NCI-H1417 treated with DMSO at 0.1 percent for 48 hours (cell line): ENCODE measurements at places on chromosomes 3 and 15.

DNA sequence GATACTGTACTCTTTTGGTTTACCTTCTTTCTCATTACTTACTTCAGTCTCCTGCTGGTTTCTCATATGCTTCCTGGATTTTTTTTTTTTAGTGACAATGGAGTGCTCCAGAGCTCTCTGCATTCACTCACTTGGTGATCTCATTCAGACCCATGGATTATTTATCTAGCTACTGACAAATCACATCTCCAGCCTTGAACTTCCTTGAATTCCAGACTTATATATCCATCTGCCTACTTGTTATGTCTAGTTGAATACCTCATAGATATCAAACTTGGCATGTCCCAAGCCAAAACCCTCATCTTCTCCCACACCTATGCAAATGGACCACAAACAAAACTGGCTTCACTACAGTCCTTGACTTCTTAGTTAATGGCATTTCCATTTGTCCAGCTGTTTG lies 234.7 kb upstream of the ZPLD1 start:
- DNase-seq = no peak

DNA sequence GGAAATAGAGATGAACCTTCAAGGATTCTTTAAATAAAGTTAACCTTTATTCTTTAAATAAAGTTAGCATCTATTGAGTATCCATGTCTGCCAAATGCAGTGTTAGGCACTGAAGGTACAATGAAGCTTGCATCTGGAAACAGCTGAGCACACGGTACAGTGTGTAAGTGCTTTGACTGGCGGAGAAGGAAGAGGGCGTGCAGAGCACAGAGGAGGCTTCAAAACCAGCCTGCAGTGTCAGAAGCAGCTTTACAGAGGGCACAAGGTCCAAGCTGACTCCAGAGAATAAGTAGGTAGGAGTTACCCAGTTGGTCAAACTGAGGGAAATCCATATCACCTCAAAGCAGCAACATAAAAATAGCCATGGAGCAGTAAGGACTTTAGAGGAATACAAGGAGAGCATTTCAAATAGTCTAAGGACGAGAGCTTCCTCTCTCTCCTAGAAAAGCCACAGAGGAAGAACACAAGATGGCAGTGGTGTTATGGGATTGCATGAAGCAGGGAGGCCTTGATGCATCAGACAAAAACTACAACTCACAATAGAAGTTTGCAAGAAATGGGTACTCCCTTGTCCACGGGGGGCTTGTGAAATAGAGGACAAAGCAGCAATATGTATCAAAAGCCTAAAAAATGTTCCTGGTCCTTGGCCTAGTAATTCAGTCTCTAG lies 60.3 kb upstream of the PPP2R3A start:
- no peak for DNase-seq

DNA sequence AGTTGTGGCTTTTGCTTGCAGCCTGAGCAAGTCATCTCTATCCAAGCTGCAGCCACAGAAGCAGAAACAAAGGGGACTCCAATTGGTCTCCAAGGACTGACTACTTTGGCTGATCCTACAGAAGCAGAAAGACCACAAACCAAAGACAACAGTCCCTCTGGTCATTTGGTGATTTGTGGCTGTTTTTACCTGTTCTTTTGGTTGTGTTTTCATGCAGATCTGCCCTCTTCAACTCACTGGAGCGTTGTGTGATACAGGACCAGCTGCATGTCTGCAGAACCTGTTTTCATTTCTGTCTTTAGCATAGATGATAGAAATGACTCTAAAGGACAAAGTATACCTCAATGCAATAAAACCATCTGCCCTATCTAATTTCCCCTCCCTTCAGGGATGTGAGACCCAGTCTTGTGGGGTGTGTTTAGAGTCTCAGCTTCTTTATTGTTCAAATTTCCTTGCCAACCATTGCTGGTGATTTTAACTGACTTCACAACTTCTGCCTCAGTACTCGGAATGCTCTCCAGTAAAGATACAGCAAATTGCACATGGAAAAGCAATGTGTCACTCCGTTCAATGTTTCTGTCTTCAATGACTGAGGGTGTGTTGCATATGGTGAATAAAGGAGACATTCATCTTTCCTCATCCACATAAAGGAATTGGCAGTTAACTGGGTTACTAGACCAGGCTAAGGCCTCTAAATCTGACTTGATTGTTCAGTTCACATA lies 48.9 kb upstream of the SLC7A14 start:
- DNase-seq = no peak

GRCh38 chr15:56227306-56227705 lies 16.4 kb downstream of the RFX7 start:
- no peak for DNase-seq

- DNase-seq = no peak
Measured at GRCh38 chr3:186151077-186151971, 42.4 kb upstream of the ETV5 start.

DNA sequence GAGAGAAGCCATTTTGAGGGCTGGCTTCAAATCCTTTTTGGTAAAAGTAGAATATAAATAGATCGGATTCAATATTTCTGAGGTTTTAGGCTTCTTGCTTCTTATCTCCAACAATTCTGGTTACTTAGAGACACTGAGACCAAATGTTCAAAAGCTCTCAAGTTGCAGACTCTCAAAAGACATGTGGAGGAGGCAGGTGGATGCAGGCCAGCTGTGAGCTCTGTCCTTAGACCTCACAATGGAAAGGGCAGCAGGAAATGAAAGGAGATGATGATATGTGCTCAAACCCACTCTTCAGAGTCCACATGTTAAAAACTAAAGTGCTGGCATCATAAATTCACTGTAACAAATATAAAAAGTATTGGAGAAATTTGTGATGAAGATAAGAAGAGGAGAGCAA lies 424.9 kb upstream of the ALCAM start:
- no peak for DNase-seq

GRCh38 chr3:48655606-48656005 lies 7.1 kb downstream of the CELSR3 start:
- no peak for DNase-seq

DNA sequence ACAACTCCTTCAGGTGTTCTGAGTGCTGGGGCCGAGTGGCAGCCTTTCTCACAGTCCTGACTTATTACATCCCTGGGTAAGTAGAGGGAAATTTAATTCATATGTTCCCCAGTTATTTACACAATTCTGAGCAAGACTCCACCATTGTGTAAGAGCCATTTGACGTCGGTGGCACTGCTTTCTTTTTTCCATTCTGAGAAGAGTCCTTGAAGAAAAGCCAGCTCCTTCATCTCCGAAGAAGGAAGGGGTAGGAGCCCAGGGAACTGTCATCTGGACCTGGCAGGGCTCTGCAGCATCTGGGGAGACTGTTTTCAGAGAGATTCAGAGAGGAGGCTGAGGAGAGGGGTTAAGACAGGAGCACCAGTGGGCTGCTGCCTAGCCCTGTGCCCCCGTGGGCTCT lies 22.6 kb upstream of the MASP1 start:
- no peak for DNase-seq

GRCh38 chr3:64095802-64096201 lies 72.5 kb upstream of the PSMD6 start:
- no peak for DNase-seq

DNA sequence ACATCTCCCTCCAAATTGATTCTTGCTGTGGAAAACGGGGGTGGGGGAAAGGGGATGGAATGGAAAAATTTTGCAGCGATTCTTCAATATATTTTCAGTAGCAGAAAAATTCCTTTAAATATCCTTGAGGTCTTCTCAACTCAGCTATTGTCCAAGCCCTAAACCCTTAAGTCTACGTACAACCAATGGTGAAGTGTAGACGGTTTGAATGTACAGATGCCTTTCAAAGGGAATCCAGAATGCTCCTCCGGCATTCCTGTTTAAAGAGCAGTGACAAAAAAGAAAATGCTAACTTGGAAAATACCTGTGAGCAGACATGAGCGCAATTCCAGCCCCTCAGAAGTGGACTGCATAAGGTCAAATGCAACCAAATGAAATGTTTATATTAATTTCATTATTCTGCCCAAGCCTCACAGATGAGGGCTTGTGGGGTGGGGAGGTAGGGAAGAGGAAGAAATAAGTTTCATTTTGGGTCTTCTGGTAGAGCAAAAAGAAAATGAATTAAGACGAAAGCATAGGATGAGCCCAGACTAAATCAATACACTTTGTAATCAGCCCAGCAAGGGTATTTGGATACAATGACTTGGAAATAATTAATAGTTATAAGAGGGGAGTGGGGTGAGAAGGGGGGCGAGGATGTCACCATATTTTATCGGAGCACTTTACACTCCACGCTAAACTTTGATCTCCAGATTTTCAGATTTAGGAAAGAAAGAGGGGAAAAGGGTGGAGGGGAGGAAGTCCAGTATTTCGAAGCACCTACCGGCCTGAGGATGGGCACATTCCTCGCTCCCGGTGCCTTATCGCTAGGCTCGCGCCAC lies 2.7 kb downstream of the FOXP1 start:
- no peak for DNase-seq

- DNase-seq = no peak
Measured at GRCh38 chr15:45458746-45459403, 63.7 kb downstream of the SLC30A4 start.

DNA sequence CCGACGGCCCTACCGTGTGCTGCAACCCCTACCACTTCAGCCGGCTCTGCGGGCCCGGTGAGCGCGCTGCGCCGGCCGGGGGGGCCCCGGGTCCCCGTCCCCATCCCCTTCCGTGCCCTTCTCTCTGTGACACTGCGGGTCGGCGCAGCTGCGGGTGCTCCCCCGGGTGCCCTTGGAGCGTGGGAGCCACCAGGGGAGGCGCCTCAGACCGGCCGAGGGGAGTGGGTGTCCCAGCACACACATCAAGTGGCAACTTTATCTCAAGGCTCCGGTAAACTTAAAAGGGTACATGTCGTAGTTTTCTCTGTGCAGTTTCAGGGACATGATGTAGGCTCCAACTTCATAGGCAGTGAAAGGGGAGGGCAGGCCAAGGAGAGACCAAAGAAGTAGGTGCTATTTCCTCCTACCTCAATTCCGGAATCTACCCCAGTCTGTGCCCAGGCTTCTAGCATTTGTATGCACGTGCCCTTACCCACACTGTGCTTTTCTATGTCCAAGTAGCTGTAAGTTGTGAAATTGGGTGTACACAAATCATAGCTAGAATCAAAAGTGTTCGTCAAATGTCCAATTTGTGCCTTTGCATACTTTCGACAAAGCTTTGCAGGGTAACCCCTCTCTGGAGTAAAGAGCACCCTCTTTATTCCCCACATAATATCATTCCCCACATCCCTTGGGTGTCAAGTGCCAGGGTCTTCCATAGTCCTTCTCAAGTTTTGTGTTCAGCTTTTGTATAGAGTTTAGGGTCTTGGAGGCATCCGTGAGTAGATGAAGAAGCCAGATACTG lies 2.2 kb downstream of the SMAD6 start:
- DNase-seq = no peak

- DNase-seq = no peak
Measured at GRCh38 chr3:11643201-11643603, 513 bp downstream of the VGLL4 start.

GRCh38 chr3:77407441-77407840 lies 367.5 kb downstream of the ROBO2 start:
- DNase-seq = peak; percentile 42

DNA sequence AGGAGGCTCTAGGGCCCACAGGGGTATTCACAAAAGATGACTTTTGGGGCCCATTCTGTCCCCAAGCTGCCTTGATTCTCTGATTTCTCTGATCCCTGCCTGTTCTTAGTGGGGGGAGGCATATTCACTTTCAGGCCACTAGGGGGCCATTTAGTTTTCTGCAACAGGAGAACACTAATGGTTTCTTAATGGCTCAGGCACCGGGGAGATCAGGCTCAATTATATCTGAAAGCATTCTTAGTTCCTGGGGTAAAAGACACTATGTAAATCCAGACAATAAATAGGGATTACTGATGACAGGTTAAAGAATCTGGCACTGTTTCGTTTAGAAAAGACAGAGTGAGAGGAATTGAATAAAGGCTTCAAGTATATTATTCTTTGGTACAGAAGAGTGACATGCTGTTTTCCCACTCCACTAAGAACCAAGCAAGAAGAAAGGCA lies 2.5 kb upstream of the INAFM2 start:
- no peak for DNase-seq

- DNase-seq = no peak
Measured at GRCh38 chr15:76865548-76865991, 39.6 kb downstream of the SCAPER start.

DNA sequence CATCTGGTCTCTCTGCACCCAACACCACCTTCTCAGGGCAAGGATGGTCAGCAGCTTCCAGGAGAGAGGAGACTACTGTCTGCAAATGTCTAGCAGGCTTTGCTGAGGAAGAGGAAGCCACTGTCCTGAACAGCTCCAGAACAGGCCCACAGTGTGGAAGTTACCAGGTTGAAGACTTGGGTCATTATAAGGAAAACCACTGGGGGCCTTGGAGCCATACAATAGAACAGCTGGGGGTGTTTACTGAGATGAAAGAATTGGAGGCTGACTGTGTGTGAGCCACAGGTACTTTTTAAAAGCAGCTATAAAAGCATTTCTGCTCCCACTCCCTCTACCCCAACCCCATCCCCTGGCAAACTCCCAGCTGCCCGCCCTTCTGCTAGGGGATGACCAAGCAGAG lies 24.2 kb downstream of the SRGAP3 start:
- DNase-seq = no peak

DNA sequence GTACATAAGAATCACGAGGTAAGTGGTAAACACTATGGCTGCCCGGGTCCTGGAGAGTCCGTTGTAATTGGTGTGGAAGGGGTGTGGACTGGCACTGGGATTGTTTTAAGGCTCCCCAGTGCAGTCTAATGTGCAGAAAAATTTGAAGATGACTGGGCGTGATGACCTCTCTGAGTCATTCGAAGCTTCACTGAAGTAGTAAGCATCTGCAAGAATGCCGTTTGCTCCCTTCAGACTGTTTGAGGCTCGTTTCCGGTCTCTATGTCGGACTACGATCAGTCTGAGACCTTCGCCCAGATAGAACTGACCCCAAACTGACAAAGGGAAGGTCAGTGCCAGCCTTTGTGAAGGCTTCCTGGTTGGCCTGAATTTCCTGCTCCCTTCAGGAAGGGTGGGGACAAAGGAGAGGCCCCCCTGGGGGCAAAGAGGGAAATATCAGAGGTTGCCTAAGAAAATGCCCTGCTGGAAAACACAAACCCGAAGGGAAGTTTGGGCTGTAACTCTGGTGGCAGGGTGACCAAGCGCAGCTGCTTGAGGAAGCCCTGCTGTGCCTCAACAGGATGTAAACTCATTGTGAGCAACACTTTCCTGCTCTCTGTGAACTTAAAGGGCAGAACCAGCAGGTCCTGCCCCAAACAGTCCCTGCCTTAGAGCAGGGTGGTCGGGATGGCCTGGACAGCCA lies 34.6 kb downstream of the BTD start:
- DNase-seq = no peak
